Purkinje cell (primary cell): ENCODE measurements at places on chromosomes 5 and 9. TPM values are rescaled to one million over a fixed set of nuclear protein-coding genes. Genes with fewer than 3 reads are reported as not detected.

The BTNL3 gene
- polyA plus RNA-seq, result not detected in 2 replicates

The SPAG8 gene
- 1.3 and 6.8 TPM in 2 replicates for polyA plus RNA-seq

The C9 gene
- polyA plus RNA-seq, result 0.08 TPM in 1 of 2 replicates, not detected in the other

The ADCY2 gene
- polyA plus RNA-seq, result 2.9 and 5.6 TPM in 2 replicates

The GPRIN1 gene
- polyA plus RNA-seq, result 0.95 and 2.2 TPM in 2 replicates

The MEGF10 gene
- 0.55 and 0.78 TPM in 2 replicates for polyA plus RNA-seq

The FOXD4L6 gene
- polyA plus RNA-seq, result 0.57 TPM in 1 of 2 replicates, not detected in the other

The CCDC183 gene
- polyA plus RNA-seq, result not detected in 2 replicates

The PCDHGB3 gene
- 0.06 and 1.2 TPM in 2 replicates for polyA plus RNA-seq
